ENCODE measurements at places on chromosomes 1 and 21.
A peak's percentile ranks its signal among the peaks of the same experiment; 100 is the strongest.

- DNase-seq: no peak
Observed at GRCh38 chr1:82706741-82707140, 906.0 kb downstream of the ADGRL2 start.

- DNase-seq: no peak
Observed at GRCh38 chr21:37855271-37855646, 61.0 kb downstream of the KCNJ6 start.

DNA sequence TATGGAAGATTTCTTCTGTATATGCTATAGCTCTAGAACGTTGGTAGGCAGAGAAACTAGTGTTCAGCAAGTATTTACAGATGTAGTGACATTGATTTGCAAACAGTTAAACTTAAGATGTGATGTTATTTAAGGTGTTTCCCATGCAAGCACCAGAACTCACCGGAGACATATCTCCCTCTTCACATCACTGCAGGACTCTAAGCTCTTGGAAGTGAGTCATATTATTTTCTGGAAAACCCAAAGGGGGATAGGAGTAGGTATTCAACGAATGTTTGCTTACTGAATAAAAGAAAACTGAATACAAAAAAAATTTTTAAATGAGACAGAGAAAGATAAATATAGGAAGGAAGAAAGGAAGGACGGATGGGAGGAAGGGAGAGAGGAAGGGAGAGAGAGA is 25.0 kb downstream of the RGS4 start:
- DNase-seq: no peak

DNA sequence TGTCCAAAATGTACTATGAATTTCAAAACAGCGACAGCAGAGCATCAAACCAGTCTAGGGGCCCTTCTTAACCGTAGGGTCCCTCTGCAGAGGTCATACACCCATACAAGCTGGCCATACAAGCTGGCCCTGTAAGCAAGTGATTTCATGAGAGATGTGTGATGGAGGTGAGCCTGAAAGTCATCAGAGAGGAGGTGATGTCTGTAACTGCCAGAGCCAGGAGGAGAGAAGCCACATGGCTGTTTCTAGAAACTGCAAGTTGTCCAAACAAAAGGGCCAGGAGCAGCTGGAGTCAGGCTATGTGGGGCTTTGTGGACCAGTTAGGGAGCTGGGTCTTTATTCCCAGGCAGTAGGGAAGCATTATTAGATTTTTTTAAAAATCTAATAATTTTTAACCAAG is 14.8 kb upstream of the SERINC2 start:
- no peak for DNase-seq

DNA sequence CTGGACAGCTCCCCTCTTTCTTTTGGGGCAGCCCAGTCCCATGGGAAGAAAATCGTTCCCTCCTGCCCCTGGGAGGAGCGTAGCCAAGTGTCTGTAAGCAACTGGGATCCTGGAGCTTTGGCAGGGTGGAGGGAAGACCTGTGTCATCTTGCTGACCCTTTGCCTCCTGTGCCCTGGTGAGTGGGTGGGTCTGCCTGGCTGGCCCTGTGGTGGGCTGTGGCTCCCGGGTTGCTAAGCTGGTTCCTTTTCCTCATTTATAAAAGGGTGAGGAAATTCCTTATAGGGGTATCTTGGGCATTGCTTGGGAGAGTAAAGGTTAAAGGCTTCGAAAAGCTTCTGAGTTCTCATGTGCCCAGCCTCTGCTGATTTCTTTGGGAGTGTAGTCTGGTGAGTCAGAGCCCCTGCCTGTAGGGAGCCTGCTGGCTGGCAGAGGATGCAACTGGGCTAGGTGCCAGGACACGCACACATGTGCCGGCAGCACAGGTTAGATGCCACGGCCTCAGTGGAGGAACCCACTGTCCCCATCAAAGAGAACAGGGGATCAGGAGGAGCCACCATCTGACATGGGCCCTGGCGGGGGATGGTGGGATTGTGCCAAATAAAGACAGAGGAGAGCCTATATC is 85.2 kb downstream of the ARHGEF10L start:
- no peak for DNase-seq

GRCh38 chr1:17161137-17161740 is 42.0 kb upstream of the PADI2 start:
- DNase-seq: no peak

- no peak for DNase-seq
Observed at GRCh38 chr1:96722958-96723357, 1.4 kb downstream of the PTBP2 start.

- DNase-seq: peak; percentile 34
Observed at GRCh38 chr1:157773493-157774350, 3.2 kb downstream of the FCRL2 start.

- DNase-seq: no peak
Observed at GRCh38 chr1:220791956-220792355, 5.2 kb downstream of the MTARC1 start.

Data from HEK293T (cell line).